ENCODE measurements at places on chromosomes 6 and 20.

DNA sequence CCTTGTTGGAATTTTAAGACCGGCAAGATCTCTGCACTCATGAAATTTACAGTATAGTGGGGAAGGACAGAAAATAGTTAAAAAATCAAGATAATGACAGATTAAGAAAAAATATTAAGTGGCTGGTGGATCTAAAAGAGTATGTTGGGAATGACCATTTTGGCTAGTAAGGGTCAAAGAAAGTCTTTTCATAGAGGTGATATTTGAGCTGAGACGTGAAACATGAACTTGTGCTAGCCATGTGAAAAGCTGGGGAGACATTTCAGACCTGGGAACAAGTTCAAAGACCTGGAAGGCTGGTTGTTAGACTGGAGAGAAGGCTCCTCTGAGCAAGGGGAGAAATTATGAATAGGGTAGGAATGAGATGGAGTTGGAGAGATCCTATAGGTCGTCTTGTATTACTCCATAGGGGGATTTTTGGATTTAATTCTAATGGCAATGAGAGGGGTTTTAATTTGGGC is 4.7 kb downstream of the BICRAL start:
- no peak for DNase-seq

DNA sequence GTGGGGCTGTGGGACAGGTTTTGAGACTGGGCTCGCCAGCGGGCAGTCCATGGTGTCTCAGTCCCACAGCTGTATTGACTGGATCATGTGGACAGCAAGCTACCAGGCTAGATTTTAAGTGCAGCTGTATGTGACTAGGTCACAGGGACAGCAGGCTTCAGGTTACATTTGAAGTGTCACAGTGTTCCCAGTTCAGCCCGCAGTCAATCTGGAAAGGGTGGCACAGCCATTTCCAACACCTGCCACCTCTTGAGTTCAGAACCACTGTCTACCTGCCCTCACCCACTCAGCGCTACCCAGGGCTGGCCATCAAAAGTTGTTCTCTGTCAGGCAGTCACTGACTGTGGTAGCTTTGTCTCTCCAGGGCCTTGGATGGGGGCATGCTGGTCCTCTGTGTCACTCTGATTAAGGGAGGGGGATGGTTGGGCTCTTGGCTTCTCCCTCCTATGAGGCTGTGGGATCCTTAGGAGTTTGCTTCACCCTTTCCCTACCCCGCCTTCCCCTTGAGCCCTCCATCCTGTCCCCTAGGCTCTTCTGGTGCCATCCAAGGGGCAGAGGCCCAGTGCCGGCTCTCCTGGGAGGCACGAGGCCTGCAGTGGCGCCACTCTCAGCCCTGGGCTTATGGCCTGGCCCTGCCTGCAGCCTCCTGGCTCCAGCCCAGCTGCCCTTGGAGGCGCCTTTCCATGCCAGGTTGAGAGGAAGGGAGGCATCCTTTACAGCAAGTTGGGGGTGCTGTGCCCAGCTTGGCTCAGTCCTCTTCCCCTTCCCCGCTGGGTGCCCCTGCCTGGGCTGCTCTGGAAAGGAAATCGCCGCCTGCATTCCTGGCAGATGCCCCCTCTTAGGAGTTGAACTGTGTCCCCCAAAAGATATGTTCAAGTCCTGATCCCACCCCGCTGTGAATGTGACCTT is 44.9 kb downstream of the PNLDC1 start:
- DNase-seq, result no peak

DNA sequence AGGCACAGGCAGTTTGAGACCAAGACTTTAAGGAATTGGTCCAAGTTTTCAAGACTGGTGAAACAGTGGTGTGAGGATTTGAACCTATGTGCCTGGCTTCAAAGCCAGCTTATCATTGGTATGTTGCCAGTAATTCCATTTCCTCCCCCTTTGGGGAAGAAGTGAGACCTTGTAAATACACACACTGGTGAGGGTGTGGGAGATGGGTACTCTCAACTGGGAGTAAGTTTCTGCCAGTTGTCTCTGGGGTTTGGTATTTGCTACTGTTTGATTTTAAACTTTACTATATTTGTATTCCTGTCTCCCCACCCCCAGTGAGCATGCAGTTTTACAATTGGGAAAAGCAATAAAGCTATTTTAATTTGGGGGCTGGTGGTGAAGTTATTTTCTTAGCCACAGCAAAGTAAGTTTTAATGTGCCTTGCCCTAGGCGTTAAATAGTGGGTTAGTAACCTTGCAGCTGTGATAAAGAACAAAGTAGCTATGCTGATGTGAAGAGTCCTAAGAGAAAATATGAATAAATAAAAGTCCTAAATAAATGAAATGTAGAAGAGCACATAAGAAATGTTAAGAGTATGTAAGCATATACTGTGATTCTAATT is 31.0 kb downstream of the SNX9 start:
- DNase-seq, result no peak

- no peak for DNase-seq
These were observed 148.7 kb upstream of the NEDD9 start for GRCh38 chr6:11380969-11381744.

GRCh38 chr6:22098601-22099031 is 198.2 kb downstream of the PRL start:
- DNase-seq, result no peak

GRCh38 chr6:20811109-20811761 is 277.0 kb downstream of the CDKAL1 start:
- DNase-seq, result no peak

DNA sequence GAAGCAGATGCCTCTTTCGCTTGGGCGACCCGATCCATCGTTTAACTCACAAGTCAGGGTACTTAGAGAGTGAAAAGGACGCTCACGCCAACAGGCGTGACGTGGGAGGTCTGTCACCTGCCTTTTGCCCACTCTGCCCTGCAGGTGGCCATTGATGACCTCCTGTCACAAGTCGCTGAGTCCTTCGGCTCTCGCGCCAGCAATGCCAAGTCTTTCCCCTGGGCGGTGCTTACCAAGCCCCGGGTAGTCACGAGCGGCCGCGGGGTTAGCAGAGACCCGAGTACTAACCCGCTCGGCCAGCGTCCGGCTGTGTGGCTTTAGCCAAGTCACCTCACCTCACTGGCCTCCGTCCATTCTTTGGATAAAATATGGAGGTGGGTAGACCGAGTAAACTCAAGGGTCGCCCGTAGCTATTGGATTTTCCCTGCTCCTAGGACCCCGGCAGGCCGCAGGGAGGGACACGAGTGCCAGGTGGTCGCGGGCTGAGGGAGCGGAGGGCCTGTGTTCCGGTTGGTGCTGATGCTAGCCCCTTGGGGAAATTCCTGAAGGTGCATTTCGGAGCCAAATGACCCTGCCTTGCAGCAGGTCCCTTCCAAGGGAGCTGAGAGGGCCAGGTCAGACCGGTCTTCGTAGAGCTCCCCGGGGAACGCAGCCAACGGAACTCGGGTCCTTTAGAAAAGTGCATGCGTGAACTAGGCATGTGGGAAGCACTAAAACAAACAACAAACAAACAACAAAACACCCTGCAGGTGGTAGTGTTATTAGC is 668 bp downstream of the PKIB start:
- peak; percentile 4 for DNase-seq

GRCh38 chr20:38590676-38591473 is 9.9 kb downstream of the ADIG start:
- no peak for DNase-seq

GRCh38 chr20:23125625-23126191 is 39.6 kb upstream of the CD93 start:
- DNase-seq, result peak; percentile 11

GRCh38 chr6:73565767-73566485 is 45.1 kb upstream of the EEF1A1 start:
- no peak for DNase-seq
